ENCODE measurements at places on chromosomes 6 and 20.
A peak's percentile ranks its signal among the peaks of the same experiment; 100 is the strongest.

- DNase-seq, result no peak
These were observed 617.2 kb downstream of the PTPRT start for GRCh38 chr20:42572320-42573016.

GRCh38 chr6:100673641-100674040 lies 207.5 kb downstream of the ASCC3 start:
- DNase-seq, result no peak

- DNase-seq, result no peak
These were observed 340.0 kb downstream of the ADGRB3 start for GRCh38 chr6:68975064-68975463.

- DNase-seq, result peak; percentile 14
These were observed 62.0 kb upstream of the EPB41L1 start for GRCh38 chr20:36092398-36093024.

- DNase-seq, result no peak
These were observed 309.2 kb upstream of the SPTLC3 start for GRCh38 chr20:12699374-12700228.

GRCh38 chr20:19966840-19967239 lies 50.3 kb upstream of the NAA20 start:
- no peak for DNase-seq

DNA sequence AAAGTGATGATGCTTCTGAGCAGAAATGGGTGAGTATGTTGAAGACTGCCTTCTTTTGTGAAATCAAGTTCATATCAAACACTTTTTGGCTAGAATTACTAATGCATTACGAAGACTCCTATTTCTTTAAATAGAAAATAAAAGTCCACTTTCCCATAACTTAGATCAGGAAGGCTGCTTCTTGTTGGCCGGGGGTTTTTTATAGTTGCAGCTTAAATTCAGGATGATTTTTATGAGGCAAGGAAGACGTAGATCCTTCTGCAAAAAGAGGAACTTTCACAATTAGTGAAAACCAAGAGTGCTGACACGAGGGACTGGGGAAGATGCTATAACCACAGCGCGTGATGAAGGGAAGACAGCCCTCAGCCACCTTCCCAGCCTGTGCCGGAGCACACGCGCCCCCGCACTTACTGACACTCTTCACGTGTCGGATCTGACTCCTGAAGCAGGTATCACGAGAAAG lies 206.1 kb upstream of the PRDM1 start:
- no peak for DNase-seq

DNA sequence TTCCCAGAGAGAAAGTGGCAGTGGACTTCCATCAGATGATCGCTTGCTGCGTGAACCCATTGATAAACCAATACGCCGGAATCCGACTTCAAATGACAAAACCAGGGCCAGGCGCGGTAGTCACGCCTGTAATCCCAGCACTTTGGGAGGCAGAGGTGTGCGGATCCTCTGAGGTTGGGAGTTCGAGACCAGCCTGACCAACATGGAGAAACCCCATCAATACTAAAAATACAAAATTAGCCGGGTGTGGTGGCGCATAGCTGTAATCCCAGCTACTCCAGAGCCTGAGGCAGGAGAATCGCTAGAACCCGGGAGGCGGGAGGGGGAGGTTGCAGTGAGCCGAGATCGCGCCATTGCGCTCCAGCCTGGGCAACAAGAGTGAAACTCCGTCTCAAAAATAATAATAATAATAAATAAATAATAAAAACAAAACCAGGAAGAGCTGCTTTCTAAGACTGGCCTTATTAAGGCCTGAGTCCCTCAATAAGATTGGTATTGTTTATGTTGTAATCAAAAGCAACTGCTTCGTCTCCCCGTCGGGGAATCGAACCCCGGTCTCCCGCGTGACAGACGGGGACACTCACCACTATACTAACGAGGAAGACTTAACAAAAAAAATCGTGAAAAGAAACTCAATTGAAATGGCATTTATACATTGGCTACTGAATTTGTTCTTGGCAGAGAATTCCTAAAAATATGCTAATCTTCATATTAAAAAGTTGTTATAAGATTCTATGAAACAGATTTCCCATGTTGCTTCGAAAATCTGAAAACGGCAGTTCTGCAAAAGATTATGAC lies 110.2 kb upstream of the ZNF184 start:
- peak; percentile 60 for DNase-seq

DNA sequence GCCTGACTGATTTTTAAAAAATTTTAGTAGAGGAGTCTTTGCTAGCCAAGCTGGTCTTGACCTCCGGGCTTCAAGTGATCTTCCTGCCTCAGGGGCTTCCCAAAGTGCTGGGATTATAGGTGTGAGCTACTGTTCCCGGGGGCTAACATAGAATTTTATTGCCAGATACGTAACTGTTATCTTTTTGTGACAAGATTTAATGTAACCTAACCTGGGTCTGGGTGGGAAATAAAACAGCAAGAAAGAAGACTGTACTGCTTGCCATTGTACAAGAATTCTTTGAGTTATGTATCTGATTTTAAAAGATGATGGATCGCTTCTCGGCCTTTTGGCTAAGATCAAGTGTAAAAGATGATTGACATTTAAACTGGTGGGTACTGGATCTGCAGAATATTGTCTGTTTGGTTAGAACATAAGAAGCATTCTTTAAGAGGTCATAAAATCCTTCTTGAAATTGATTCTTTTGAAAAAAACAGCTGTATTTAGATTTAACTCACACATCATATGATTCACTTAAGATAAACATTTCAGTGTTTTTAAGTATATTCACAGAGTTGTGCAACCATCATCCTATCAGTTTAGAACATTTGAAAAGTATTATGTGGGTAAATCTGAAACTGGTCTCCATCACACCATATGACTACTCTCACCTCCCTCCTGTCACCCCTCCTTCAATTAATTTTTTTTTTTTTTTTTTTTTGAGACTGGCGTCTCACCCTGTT lies 21.6 kb downstream of the TPX2 start:
- no peak for DNase-seq

DNA sequence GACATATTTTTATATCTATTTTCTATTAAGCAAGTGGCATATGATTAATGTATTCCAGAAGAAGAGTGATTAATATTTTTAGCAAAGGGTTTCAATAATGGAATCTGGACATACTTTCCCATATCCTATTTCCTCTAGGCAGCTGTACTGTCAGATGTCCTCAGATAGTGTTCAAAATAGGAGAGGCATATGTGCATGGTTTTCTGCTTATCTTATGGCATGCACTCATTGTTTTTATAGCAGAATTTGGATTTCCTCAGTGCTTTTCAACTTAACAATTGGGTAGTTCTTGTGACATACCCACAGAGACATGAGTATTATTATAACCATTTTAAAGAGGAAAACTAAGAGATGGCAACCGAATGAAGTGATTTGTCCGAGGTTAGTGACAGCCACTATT lies 12.6 kb upstream of the SLC17A5 start:
- peak; percentile 90 for DNase-seq

DNA sequence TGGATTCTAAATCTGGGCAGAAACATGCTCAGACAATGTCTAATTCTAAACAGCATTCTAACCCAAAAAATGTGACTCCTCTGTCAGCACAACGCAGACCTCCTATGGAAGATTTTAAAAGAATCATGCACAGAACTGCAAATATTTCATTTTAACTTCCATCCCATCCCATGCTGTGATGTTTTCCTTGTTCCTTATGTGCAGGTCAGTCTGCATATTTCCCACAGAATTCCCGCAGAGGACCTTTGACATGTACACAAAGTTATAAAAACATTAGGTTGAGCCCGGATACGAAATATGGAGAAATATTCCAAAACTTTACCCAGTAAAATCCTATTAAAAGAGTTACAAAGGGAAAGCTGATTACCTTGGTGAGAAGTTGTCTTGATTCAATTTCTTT lies 467.1 kb upstream of the EPHA7 start:
- DNase-seq, result peak; percentile 2

DNA sequence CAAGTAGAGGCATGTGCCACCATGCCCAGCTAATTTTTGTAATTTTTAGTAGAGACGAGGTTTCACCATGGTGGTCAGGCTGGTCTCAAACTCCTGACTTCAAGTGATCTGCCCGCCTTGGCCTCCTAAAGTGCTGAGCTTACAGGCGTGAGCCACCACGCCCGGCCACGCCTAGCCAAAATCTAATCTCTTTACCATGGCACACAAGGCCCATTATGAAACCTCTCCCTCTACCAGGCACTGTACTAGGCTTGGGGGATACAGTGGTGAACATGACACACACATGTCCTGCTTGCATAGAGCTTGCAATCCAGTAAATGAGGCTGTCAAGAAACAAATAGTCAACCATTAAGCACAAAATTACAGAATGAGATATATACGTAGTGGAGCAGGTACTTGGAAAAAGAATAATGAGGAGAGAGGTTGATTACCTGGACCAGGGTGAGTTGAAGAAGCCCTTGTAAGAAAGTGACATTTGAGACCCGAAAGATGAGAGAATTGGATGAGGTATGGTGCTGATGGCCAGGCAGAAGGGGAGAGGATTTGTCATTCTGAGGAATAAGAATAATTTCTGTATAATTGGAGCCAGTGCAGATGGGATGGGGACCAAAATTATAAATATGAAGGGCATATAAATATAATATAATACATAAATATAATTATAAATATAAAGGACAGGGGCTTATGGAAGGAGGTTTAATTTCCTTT lies 1.2 kb upstream of the CTNNBL1 start:
- DNase-seq, result no peak

- no peak for DNase-seq
These were observed 9.6 kb upstream of the CST3 start for GRCh38 chr20:23647346-23647745.

DNA sequence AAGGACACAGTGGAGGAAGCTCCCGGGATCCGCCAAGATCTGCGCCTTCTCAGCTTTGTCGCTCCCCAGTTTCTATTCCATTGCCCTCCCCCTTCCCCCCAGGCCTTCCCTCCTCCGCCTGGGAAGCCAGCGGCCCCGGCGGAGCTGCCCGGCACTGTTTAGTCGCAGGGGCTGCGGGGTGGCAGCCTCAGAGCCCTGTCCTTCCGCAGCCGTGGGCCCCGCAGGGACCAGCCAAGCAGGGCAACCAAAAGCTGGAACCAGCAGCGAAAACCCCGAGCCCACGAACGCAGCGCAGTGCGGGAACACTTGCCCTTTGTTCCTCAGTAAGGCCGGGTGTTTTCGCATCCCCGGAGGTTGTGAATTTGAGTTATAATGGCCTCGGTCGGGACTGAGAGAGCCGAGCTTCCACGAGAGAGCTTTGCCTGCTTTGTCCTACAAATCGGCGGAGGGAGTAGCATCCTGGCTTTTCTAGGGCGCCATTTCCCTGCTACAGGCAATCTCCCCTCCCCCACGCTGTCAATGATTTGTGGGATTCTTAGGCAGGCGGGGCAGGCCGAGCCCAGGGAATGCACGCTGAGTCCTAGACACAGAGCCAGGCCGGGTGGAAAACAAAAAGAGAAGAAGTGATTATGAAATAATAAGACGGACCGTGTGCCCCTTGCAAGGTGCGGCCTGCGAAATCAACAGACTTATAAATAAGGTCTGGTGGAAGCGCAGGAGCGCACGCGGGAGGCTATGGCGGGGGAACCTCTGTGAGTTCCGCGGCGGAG lies 4.0 kb upstream of the TUBB2B start:
- peak; percentile 46 for DNase-seq

- peak; percentile 21 for DNase-seq
These were observed 8.5 kb downstream of the QRSL1 start for GRCh38 chr6:106637717-106638341.

GRCh38 chr6:85389151-85389797 lies 60.6 kb upstream of the NT5E start:
- DNase-seq, result no peak

GRCh38 chr6:159037756-159038290 lies 7.0 kb downstream of the TAGAP start:
- DNase-seq, result no peak

DNA sequence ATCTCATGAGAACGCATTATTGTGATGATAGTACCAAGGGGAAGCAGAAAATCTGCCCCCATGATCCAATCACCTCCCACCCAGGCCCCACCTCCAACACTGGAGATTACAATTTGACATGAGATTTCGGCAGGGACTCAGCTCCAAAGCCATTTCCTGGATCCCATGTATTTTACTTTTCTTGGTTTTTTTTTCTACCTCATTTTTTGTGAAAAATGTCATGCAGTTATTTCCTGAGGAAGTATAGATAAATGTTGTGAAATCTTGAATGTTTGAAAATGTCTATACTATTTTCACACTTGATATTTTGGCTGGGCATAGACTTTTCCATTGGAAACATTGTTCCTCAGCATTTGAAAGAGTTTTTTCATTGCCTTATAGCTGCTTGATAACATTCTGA lies 9.1 kb upstream of the BRPF3 start:
- peak; percentile 10 for DNase-seq

GRCh38 chr6:119871520-119871919 lies 522.0 kb upstream of the MAN1A1 start:
- no peak for DNase-seq

- no peak for DNase-seq
These were observed 2.8 kb downstream of the TMEM200A start for GRCh38 chr6:130368576-130368975.

- DNase-seq, result peak; percentile 28
These were observed 38.4 kb upstream of the ARHGAP18 start for GRCh38 chr6:129748212-129748900.

- DNase-seq, result no peak
These were observed 10.9 kb upstream of the BNIP5 start for GRCh38 chr6:36347621-36348020.

DNA sequence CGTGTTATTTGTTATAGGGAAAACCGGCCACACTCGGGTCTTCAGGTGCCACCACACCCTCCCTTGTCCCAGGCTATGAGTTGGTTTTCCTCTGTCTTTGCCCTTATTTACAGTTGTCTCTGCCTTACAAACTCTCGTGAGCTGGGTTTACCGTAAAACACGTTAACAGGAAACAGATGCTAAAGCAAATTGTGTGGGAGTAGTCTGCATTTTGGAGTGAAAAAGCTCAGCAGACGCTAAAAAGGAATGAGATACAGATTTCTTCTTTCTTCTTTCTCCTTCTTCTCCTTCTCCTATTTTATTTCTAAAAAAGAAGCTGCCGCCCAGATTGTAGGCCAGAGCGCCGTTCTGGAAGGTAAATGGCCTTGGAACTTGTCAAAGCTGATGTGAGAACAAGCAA lies 51.9 kb downstream of the APCDD1L start:
- DNase-seq, result no peak

GRCh38 chr20:55472704-55473103 lies 532.6 kb downstream of the CBLN4 start:
- DNase-seq, result no peak

- no peak for DNase-seq
These were observed 17.3 kb downstream of the FARS2 start for GRCh38 chr6:5278565-5279120.

GRCh38 chr6:113672491-113673149 lies 184.5 kb upstream of the MARCKS start:
- DNase-seq, result peak; percentile 51

- no peak for DNase-seq
These were observed 85.7 kb downstream of the CDH22 start for GRCh38 chr20:46222521-46223007.

GRCh38 chr20:45991616-45992015 lies 17.1 kb upstream of the MMP9 start:
- no peak for DNase-seq

- no peak for DNase-seq
These were observed 136.0 kb upstream of the CNR1 start for GRCh38 chr6:88301888-88302768.
